ENCODE measurements at places on chromosomes 7 and 10. TPM values are rescaled to one million over a fixed set of nuclear protein-coding genes. Genes with fewer than 3 reads are reported as not detected.

DNA sequence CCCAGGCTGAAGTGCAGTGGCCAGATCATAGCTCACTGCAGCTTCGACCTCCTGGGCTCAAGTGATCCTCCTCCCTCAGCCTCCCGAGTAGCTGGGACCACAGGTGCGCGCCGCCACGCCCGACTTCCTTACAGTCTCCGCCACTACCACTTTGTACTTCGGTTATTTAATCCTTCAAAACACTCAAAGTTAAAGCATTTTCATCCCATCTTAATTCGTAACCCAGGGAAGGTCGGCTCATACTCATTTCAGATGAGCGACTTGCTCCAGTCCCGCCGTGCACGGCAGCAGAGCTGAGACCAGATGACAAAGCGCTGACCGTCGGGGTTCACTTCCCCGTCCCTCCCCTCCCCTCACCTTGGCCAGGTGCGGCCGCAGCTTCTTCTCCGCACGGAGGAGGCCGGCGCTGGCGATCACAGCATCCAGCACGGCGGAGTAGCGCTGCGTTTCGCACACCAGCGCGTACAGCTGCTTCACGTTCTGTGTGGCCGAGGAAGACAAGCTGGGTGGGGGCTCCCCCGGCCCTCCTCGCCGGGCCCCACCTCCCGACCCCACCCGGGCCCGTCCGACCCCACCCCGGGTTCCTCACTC is 457 bp downstream of the NSUN5 start:
- H3K4me1 ChIP-seq = peaks cover 14% of the 10 kb centered on the region
- peaks cover 33% of the 10 kb centered on the region for H3K36me3 ChIP-seq
- DNase-seq = no peak
- H3K27ac ChIP-seq = peak overlapping the region; percentile 73

DNA sequence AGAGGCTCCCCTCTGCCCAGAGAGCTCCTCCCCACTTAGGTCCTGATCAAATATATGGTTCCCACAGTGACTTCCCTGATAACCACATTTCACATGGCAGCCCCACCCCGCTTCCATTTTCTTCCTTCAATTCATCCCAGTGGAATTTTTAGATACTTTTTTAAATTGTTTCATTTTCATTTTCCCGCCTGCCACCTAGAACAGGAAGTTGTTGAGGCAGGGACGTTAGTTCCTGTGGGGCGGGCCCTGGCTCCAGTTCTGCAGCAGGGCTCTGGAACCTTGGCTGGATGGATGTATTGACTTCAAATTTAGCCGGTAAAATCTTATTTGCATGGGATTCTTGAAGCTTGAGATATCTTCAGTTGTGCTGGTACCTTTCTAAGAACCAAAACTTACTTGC is 226.6 kb downstream of the PAXIP1 start:
- no peak for DNase-seq
- H3K4me3 ChIP-seq = no peak overlapping the region
- no peaks in the 10 kb centered on the region for H3K4me1 ChIP-seq
- no peaks in the 10 kb centered on the region for H3K27me3 ChIP-seq

DNA sequence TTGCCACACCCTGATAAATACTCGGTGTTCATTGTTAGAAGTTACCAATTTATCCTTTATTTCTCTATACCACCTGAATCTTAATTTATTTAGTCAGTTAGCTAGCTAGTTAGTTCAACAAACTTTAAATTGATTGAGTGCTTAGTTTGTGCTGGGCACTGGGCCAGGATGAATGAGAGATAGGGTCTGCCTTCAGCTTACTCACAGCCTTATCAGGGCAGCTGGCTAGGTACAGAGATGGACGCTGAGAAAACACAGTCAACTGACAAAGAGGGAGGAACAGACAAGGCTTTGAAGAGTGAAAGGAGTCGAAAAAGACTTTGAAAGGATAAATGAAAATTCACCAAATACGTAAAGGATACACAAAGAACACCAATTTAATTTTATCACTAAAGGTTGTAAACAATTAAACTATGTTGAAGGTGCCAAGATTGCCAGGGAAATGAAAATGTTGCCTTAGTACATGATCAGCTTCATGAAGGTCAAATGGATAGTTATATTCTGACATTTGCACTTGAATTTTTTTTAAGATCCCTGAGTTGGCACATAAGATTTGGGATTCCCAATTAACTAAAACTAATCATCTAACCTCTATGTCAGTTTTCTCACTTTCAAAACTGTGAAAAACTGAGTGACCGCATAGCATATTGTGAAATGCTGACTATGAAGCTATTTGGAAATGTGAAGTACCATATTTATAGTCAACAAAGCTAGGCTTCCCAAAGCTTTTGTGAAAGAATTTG is 2.1 kb downstream of the CAV2 start:
- peaks cover 9% of the 10 kb centered on the region for H3K27me3 ChIP-seq
- no peak for DNase-seq
- peaks cover 42% of the 10 kb centered on the region for H3K4me1 ChIP-seq
- H3K4me3 ChIP-seq = peak overlapping the region; percentile 81
- H3K36me3 ChIP-seq = peaks cover 9% of the 10 kb centered on the region

- H3K4me3 ChIP-seq = no peak overlapping the region
- no peaks in the 10 kb centered on the region for H3K36me3 ChIP-seq
- H3K4me1 ChIP-seq = no peaks in the 10 kb centered on the region
- no peak overlapping the region for H3K27ac ChIP-seq
- no peak for DNase-seq
Measured at GRCh38 chr7:130362251-130362816, 17.7 kb downstream of the CPA5 start.

DNA sequence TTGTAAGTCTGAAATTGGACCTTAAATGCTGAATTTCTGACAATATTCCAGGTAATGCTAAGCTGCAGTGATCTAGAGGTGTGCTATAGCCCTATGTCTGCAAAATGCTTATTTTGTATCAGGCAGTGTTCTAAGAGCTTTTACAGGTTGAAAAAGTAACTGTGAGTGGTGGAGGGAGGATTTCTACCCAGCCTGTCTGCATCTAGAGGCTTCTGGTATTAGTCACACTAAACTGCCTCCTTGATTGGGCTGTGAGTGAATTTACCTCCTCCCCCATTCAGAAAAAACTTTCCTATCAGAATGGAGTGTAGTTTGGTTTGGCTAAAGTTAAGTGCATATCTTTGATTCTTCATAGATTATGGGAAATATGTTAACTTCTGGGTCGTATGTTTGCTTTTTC is 56.8 kb downstream of the BBS9 start:
- no peak for DNase-seq
- H3K4me1 ChIP-seq = no peaks in the 10 kb centered on the region
- H3K27me3 ChIP-seq = no peaks in the 10 kb centered on the region
- peaks cover 3% of the 10 kb centered on the region for H3K36me3 ChIP-seq
- no peak overlapping the region for H3K4me3 ChIP-seq

DNA sequence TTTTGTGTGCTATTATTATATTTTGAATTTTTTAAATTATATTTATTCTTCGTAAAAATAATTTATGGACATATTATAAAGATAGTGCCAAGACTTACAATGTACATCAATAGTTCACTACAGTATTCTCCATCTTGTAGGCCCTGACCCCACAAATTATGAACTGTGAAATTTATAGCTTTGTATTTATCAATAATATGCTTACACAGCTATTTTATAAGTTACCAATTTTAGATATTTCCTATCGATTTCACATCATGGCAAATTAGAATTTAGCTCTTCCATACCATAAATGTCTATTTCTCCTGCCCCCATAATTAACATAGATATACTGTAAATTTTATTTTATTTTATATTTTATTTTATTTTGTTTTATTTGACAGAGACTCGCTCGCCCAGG is 34.4 kb upstream of the GNAI1 start:
- no peak for DNase-seq
- no peaks in the 10 kb centered on the region for H3K36me3 ChIP-seq
- H3K27ac ChIP-seq = no peak overlapping the region
- no peak overlapping the region for H3K4me3 ChIP-seq
- no peaks in the 10 kb centered on the region for H3K4me1 ChIP-seq

GRCh38 chr7:14868937-14869336 is 33.6 kb downstream of the DGKB start:
- no peaks in the 10 kb centered on the region for H3K4me1 ChIP-seq
- H3K4me3 ChIP-seq = no peak overlapping the region
- no peak for DNase-seq

GRCh38 chr7:1997537-1998076 is 235.1 kb downstream of the MAD1L1 start:
- H3K27me3 ChIP-seq = no peaks in the 10 kb centered on the region
- no peaks in the 10 kb centered on the region for H3K36me3 ChIP-seq

DNA sequence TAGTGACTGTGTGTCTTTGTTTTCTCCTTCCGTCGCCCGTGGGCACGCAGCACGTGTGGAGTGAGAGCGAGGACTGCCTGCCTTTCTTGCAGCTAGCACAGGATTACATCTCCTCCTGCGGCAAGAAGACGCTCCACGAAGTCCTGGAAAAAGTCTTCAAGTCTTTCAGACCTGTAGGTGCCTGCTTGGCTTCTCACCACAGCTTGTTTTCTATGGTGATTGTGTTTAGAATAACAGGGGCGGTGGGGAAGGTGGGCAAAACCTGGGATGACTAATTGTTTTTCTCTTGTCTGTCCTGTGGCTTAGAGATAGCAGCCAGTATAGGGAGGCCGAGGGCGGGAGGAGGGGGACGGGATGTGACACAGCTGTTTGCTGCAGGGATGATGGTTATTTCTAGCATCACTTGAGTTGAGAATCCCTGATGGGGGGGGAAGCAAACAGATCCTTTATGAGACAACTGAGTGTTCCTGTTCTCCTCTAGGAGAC is 11.4 kb downstream of the MTURN start:
- no peak overlapping the region for H3K27ac ChIP-seq
- DNase-seq = no peak
- H3K36me3 ChIP-seq = peaks cover 4% of the 10 kb centered on the region
- no peak overlapping the region for H3K4me3 ChIP-seq
- H3K4me1 ChIP-seq = peaks cover 47% of the 10 kb centered on the region

GRCh38 chr7:117220836-117221235 is 102.0 kb downstream of the WNT2 start:
- H3K27ac ChIP-seq = no peak overlapping the region
- DNase-seq = no peak
- peaks cover 45% of the 10 kb centered on the region for H3K36me3 ChIP-seq
- no peaks in the 10 kb centered on the region for H3K27me3 ChIP-seq
- H3K4me3 ChIP-seq = no peak overlapping the region

DNA sequence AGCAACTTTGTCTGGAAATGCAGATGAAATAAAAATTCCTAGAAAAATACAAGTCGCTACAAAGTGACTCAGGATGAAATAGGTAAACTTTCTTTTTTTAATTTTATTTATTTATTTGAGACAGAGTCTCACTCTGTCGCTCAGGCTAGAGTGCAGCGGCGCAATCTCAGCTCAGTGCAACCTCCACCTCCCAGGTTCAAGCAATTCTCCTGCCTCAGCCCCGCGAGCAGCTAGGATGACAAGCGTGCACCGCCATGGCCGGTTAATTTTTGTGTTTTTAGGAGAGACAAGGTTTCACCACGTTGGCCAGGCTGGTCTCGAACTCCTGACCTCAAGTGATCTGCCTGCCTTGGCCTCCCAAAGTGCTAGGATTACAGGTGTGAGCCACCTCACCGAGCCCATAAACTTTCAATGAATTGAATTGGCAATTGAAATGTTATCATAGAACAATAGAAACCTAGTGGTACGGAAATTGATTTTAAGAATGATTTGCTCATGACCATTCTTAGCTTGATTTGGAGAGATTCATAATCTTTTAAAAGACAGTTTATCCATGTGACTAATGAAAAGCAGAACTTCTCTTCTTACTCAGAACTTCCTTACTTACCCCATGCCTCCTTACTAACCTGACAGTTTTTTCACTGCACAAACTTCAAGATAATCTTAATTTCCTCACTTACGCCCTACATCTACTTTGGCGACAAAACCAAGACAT is 161.7 kb downstream of the FAM107B start:
- H3K4me3 ChIP-seq = no peak overlapping the region
- DNase-seq = no peak
- no peaks in the 10 kb centered on the region for H3K27me3 ChIP-seq
- H3K4me1 ChIP-seq = peaks cover 18% of the 10 kb centered on the region
- no peak overlapping the region for H3K27ac ChIP-seq
- no peaks in the 10 kb centered on the region for H3K36me3 ChIP-seq

DNA sequence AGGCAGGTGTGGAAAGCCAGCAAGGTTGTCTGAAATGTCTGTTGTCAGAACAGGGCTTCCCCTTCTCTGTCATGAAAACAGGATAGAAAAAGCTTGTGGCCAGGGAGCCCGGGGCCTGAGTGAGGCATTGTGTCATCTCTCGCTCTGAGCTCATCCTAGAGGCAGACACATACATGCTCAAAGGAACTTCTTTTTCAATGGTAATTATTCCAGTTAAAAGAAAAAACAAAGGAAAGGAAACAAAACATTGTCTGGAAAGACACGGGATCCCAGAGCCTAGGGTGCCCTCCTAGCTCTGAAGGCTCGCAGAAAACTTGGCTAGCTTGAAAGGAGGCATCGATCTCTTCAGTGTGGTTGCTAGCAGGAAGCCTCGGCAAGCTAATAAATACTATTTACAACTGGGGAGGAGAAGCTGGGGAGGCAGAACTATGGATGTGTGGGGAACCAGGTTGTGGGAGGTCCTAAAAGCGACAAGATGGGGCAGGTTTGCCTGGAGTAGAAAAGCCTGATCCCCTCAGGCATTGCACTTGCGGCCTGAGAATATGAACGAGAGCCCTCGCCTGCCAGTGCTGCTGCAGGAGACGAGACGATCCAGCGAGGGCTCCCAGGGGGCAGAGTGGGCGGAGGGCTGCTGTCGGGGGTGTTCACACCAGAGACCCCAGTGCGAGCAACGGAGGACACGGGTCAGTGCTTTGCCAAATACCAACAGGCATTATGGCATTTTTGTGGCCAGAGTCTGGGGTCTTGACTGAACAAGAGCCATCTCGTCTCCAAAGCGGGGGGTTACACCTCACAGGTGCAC is 32.8 kb upstream of the DGKI start:
- H3K27ac ChIP-seq = no peak overlapping the region
- H3K36me3 ChIP-seq = peaks cover 85% of the 10 kb centered on the region
- no peak for DNase-seq
- H3K4me3 ChIP-seq = no peak overlapping the region

DNA sequence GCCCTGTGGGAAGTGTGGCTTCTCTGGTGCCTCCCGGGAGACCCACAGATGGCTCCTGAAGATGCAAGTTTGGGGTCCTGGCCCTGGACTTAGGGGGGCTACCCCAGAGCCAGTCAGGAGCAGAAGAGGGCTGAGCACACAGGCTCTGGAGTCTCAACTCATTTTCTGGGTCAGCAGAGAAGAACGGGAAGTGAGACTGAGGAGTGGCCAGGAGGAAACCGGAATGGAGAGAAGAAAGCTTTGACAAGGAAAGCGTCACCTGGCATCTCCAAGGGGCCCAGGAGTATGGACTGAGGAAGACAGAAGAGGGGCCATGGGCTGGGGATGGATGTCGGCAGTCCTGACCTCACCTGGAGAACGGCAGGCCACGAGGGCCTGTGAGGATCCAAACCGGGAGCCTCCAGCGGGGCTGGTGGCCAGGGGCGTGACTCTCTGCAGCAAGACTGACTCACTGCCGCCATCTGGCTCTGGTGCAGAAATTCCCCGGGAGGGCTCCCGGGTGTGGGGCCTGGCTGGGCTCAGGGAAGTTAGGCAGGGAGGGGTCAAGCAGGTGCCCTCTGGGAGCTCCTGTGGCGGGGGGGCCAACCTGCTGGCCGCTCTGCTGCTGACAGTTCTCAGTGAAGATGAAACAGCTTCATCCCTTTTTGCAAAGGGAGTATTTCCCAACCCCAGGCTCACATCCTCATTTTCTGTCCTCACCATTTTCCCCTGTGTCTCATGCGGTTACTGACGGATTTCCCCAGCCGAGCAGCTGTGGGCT is 23.6 kb downstream of the DAGLB start:
- H3K4me3 ChIP-seq = peak overlapping the region; percentile 29
- H3K36me3 ChIP-seq = peaks cover 87% of the 10 kb centered on the region
- H3K27me3 ChIP-seq = no peaks in the 10 kb centered on the region
- peak overlapping the region; percentile 65 for H3K27ac ChIP-seq
- peak; percentile 66 for DNase-seq

The VWC2 gene
- 0.18 TPM for total RNA-seq

The NODAL gene
- not detected for total RNA-seq

The DHTKD1 gene
- 21.7 TPM for total RNA-seq

The SPDYE2B gene
- total RNA-seq = not detected

The GSAP gene
- total RNA-seq = 80.0 TPM

The MGAM2 gene
- 1.4 TPM for total RNA-seq
